ENCODE measurements at places on chromosomes 2 and 18.

GRCh38 chr2:102139851-102140250 lies 2.7 kb upstream of the IL1R1 start:
- no peak for DNase-seq

DNA sequence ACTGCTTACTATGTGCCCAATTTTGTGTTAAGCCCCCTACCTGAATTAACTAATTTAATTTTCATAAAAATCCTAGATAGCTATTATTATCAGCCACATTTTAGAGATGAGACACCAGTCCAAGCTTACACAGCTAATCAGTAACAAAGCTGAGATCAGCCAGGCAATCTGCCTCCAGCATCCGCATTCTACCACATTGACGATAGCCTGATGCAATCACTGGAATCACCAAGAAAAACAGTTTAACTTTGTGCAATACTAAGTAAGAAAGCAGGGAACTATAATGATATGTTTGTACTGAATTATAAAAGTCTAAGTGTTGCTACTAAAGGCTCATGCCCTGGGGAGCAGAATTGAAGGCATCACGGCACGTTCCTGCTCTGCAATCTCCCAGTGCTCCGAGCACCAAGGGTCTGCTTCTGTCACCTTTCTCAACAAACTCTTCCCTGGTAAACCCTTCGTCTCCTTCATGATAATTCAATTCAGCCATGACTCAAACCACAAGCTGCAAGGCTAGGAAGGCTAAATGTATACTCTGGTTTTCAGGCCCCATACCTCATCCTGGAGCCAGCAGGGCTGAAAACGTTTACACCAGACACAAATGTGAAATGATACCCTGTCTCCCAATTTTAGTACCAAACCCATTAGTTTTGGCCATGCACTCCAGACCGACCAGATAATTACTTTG lies 19.4 kb downstream of the KANSL3 start:
- no peak for DNase-seq

DNA sequence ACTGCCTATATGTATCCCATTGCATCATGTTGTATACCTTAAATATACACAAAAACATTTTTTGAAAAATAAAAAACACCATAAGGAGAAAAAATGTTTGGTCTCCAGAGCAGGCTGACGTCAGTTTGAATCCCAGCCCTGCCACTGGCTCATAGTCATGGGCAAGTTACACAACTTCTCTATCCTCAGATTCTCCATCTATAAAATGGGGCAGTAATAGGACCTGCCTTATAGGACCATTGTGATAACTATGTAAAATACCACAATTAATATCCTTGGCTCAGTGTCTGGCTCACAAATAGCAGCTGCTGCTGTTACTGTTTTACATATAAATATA lies 135.6 kb downstream of the SMAD7 start:
- no peak for DNase-seq

DNA sequence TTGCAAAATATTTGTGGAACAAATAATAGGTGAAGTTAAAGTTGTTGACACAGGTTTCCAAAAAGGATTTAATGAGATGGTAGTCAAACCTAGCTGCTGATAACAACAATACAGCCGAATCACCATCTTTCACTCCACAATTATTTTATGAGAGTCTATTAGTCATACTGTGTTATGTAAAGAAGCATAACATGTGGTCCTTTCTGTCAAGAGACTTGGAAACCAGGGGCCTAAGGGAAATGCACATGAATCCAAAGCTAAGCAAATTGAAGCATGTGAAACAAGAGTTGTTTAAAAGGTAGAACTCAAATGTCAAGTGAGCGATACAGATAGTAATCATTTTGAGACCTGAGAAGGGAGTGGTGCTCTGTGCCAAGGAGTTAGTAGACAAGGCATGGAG lies 16.0 kb downstream of the CD28 start:
- DNase-seq, result no peak

GRCh38 chr2:235390108-235390815 lies 103.6 kb upstream of the AGAP1 start:
- peak; percentile 3 for DNase-seq

- no peak for DNase-seq
These were observed 805 bp downstream of the CIDEA start for GRCh38 chr18:12254820-12255511.

- no peak for DNase-seq
These were observed 8.2 kb upstream of the CLIP4 start for GRCh38 chr2:29106980-29107388.

GRCh38 chr18:36511791-36512352 lies 214.4 kb downstream of the FHOD3 start:
- no peak for DNase-seq

- DNase-seq, result no peak
These were observed 286.5 kb upstream of the SYT4 start for GRCh38 chr18:43563780-43564179.

GRCh38 chr2:45763255-45763654 lies 111.8 kb downstream of the PRKCE start:
- no peak for DNase-seq

GRCh38 chr18:51153659-51154371 lies 43.7 kb downstream of the MEX3C start:
- DNase-seq, result peak; percentile 17

DNA sequence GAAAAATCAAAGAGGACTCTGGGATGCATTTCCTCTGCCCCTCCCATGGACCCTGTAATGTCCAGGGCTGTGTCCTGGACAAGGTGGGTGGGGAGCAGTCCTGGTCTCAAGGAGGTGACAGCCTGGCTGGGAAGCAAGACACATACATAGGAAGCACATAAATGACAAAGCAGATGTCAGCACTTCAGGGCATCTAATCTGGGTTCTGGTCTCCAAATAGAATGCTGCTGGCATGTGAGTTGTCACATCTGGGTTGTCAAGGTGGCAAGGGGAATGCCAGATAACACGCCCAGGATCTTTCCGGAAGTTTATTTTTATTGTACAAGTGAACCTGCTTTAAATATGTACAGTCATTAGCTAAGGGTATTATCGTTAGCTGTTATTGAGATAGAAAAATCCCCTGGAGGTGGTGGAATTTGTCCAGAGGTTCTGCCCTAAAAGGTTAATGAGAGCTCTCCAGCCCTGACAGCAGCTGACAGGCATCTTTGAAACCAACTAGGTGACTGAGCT lies 5.6 kb downstream of the IL1F10 start:
- no peak for DNase-seq

- DNase-seq, result no peak
These were observed 32.9 kb downstream of the CDKL4 start for GRCh38 chr2:39210846-39211245.

GRCh38 chr2:11257964-11258363 lies 86.5 kb downstream of the ROCK2 start:
- no peak for DNase-seq

- no peak for DNase-seq
These were observed 19.4 kb upstream of the MBP start for GRCh38 chr18:77151772-77152520.

- no peak for DNase-seq
These were observed 2003.8 kb upstream of the PIK3C3 start for GRCh38 chr18:39951142-39951720.

GRCh38 chr2:2577407-2577831 lies 246.3 kb upstream of the MYT1L start:
- DNase-seq, result no peak

GRCh38 chr2:136957044-136957443 lies 191.7 kb downstream of the THSD7B start:
- no peak for DNase-seq

DNA sequence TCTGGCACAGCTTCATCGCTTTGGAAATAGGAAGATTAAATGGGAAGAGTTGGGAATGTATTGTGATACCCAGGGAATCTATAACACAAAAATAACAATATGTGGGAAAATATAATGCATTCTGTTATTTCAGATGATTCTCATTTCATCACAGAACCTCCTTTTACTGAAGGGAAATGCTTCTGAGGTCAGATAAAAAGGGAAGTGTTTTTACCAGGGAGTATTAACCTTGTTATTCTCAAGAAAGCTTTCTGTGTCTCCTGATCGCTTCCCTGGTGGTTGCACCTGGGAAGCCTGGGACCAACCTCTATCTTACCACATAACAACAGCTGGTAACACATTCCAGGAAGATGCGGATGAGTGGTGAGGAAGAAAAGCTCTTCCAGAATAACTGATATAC lies 47.2 kb downstream of the SCG2 start:
- no peak for DNase-seq

GRCh38 chr2:216807857-216808272 lies 52.0 kb downstream of the TNP1 start:
- no peak for DNase-seq

- no peak for DNase-seq
These were observed 17.0 kb upstream of the ARHGEF4 start for GRCh38 chr2:130819608-130820278.

DNA sequence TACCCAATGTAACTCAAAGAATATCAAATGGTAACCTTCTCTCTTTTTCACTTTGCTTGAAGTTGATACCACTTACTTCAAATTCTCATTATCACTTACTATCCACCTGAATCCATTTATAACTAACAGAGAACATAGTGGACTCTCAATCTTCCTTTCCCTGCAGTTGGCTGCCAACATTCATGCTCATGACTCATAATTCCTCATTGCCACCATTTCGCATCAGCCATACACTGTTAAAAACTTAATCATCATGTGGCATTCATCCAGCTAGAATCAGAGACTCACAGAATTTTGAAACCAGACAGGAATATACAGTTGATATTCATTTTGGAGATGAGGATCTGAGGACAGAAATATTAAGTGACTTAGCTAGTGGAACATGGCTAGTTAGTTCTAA lies 56.8 kb downstream of the SLC4A10 start:
- no peak for DNase-seq

GRCh38 chr2:18659915-18660314 lies 70.5 kb upstream of the NT5C1B start:
- no peak for DNase-seq

DNA sequence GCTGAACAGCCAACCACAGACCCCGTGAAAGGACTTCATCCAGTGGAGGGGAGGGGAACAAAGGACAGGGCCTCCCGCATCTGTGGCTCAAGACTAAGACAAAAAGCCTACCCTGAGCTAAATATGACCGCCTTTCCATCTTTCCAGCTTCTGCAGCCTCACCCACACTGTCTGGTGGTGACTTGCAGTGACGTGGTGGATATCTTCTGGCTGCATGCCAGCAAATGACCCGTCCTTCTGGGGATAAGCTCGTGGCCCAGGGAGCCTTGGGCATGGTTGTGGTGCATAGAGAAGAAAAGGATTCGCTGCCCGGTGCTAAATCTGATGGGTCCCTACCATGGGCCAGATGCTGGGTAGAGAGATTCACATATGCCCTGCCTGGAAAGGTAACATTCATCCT lies 8.7 kb upstream of the NGEF start:
- no peak for DNase-seq

DNA sequence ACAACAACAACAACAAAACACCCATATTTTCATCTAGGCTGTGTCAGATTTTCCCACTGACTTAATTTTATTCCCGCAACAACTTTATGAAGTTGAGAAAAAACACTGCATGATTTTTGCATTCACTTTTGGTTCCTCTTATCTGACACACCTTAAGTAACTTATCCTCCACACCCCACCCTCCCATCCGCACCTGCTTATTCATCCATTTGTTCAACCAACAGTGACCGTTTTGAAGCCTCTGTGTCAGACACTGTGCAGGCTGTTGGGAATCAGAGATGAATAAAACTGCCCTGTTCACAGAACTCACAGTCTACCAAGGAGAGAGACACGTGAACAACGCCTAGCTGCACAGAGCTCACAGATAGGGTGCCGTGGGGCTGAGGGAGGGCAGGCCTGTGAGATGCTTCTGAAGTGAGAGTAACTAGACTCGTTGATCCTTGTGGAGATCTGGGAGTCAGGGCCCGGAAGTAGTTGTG lies 7.4 kb downstream of the CNNM4 start:
- no peak for DNase-seq

DNA sequence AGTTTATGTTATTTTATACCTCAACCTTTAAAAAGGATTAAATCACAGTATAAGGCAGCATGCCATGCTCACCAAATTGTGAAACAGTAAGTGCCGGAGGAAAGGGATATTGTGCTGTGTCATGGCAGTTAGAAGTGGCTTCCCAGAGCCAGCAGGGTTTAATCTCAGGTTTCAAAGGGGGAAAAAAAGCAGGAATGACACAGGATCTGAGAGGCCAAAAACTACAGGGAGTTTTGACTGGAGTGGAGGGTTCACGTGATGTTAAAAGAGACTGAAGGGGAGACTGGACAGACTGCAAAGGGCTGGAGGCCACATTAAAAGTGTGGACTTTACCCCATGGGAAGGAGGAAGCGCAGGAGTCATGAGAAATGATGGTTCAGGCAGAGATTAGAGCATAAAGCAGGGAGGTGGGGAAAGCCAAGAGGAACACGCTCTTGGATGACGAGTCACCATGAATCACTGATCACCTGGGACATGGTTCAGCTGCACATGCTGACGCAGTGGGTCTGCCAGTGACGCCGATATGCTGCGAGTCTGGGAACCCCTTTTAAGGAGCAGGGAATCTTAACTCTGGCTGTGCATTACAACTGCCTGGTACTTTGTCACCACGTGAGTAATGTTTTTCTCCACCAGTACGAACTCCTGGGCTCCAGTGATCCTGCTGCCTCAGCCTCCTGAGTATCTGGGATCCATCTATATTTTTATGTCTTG lies 6.1 kb downstream of the CHMP1B start:
- no peak for DNase-seq

- DNase-seq, result no peak
These were observed 20.9 kb upstream of the AGFG1 start for GRCh38 chr2:227450926-227451654.

GRCh38 chr2:190947711-190948251 lies 66.2 kb downstream of the STAT1 start:
- no peak for DNase-seq

DNA sequence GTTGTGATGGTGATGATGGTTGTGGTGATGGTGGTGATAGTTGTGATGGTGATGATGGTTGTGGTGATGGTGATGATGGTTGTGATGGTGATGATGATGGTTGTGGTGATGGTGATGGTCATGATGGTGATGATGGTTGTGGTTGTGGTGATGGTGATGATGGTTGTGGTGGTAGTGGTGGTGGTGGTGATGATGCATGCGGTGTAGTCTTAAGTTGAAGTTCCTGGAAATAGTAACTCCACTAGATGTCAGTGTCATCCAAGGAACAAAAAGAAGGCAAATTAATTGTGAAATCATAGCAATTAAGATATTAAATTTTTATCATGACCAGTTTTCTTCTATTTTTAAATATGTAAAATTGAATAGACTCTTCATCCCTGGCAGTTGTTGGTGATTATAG lies 309.2 kb downstream of the AGAP1 start:
- DNase-seq, result no peak

GRCh38 chr18:65990944-65991708 lies 240.3 kb downstream of the CDH7 start:
- DNase-seq, result no peak
